ENCODE measurements at places on chromosomes 3 and 15.

GRCh38 chr3:152323834-152324233, 55.1 kb downstream of the MBNL1 start:
- DNase-seq = no peak

- no peak for DNase-seq
Measured at GRCh38 chr15:70517194-70517590, 246.2 kb downstream of the UACA start.

DNA sequence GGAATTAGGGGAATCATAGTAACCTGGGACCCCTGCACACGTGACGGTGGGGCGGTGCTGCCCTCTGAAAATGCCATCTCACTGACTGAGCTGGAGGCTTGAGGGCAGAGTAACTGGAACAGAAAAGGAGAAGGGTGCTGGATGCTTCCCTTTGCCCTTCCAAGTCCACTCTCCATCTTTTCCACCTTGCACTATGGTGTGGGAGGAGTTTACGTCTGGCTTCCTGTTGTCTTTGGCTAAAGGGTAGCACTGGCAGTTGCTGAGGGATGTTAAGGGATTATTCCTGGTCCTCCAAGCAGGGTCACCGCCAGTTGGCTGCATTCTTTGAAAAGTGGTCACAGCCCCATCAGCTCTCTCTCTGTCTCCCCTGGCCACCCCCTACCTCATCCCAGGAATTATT, 129.4 kb upstream of the SNTN start:
- no peak for DNase-seq

- DNase-seq = no peak
Measured at GRCh38 chr3:184323696-184324095, 9.3 kb downstream of the EIF4G1 start.

- DNase-seq = no peak
Measured at GRCh38 chr3:53614307-53614706, 119.9 kb downstream of the CACNA1D start.

DNA sequence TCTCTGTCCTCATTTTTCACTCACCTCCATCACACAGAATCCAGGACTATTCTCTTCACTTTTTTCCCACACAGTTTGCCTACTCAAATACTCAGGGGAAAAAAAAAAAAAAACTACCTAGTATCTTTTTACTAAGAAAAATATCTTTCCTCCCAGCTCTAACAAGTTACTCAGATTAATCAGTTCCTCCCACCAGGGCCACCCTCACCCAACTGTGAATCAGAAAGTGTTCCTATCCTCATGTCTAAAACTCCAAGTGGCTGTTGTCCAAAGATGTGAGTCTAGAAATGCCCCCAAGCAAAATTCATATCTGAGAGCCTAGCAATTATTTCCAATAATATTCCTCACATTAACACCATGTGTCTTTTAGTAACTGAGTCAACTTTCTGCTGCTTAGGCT, 268.0 kb downstream of the ERC2 start:
- no peak for DNase-seq

All from CD4-positive, alpha-beta T cell treated with Interleukin-6 for 4 hours (primary cell).